HepG2 (cell line): ENCODE measurements at places on chromosomes 12 and 14.

DNA sequence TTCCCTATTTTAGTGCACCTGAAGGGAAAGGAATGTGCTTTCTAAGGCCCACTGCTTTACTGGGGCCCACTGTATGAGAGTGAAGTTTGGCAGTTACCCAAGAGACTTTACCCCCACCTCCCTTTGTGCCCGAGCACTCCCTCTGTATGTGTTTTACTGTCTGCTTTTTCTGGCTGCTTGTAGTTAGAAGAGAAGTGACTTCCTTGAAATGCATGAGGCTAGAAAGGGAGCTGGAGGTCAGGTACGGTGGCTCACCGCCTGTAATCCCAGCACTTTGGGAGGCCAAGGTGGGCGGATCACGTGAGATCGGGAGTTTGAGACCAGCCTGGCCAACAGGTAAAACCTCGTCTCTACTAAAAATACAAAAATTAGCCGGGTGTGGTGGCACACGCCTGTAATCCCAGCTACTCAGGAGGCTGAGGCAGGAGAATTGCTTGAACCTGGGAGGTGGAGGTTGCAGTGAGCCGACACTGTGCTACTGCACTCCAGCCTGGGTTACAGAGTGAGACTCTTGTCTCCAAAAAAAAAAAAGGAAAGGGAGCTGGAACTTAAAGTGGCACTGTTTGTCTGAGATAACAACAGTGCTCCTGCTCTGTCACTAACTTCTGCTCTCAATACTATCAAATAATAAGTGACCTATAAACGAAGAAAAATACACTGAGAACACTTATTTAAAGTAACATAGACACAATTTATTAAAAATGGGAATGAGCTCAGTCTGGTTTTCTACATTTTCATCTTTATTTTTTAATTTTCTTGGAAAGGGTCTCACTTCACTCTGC is 5.8 kb downstream of the TRIP11 start:
- peak; percentile 35 for DNase-seq

- DNase-seq: peak; percentile 56
These were observed 14.4 kb downstream of the RASSF9 start for GRCh38 chr12:85821759-85822158.

- DNase-seq: no peak
These were observed 49.4 kb upstream of the RIN3 start for GRCh38 chr14:92464156-92464555.

- no peak for DNase-seq
These were observed 30.6 kb downstream of the CLECL1 start for GRCh38 chr12:9702255-9702654.

- DNase-seq: no peak
These were observed 673 bp downstream of the BEGAIN start for GRCh38 chr14:100586403-100587085.

GRCh38 chr12:30814295-30814655 is 59.5 kb upstream of the CAPRIN2 start:
- DNase-seq: no peak

DNA sequence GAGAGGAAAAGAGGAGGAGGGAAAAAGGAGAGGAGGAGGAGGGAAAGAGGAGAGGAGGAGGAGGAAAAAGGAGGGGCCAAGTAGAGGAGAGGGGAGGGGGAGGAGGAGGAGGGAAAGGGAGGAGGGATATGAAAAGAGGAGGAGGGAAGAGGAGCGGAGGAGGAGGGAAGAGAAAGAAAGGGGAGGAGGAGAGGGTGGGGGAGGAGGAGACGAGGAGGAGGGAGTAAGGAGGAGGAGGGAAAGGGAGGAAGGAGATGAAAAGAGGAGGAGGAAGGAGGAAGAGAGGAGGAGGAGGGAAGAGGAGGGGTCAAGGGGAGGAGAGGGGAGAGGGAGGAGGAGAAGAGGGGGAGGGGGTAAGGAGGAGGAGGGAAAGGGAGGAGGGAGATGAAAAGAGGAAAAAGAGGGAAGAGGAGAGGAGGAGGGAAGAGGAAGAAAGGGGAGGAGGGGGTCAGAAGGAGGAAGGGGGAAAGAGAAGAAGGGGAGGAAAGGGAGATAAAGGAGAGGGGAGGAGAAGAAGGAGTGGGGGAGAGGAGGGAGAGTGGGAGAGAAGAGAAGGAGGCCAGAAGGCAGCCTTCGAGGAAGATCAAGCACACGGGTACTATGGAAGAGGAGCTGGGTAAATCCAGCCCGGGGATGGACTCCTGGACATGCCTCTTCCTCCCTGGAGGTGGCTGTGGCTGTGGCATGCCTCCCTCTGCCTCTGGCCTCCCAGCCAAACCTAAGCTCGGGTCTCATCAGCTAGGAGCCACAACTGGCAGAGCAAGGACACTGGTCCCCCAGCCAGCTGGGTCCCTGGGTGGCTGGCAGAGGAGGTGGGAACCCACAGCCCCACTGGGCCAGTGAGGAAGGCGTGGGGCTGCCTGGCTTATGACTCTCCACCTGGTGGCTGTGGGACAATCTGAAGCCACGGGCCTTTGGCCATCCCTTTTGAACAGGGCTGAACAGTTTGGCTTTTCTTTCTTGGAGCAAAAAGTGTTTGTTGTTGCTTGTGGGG is 3.0 kb upstream of the CMKLR1 start:
- DNase-seq: no peak

- DNase-seq: no peak
These were observed 94.2 kb downstream of the ETV6 start for GRCh38 chr12:11743423-11744409.

DNA sequence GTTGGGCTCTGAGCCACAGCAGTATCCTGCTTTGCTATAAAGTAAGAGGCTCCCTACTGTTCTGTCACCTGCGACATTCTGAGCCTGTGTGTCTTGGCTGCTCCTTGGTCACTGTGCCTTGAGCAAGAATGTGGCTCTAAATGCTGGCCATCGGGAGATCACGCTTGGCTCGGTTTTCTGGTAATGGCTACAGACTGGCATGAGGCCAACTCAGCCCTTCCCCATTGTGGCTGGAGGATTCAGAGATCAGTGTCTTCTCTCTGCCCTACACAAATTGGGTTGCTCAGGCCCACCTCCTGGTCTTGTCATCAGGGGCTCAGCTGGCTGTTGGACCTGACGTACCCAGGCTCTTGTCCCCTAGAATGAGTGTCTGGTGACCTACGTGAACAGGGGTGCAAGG is 94.5 kb downstream of the PLXNC1 start:
- no peak for DNase-seq

GRCh38 chr12:18992336-18992735 is 137.2 kb upstream of the PLEKHA5 start:
- DNase-seq: no peak

- DNase-seq: no peak
These were observed 679 bp upstream of the SAV1 start for GRCh38 chr14:50668826-50669143.

GRCh38 chr12:113347892-113348291 is 10.5 kb upstream of the PLBD2 start:
- DNase-seq: no peak

- DNase-seq: no peak
These were observed 500.4 kb downstream of the GALC start for GRCh38 chr14:87492561-87492960.

GRCh38 chr12:66188584-66189485 is at the start of gene IRAK3:
Gene IRAK3, plus strand, starts transcription at chr12:66189214. Its CDS starts 86 bp downstream, at chr12:66189300.
- DNase-seq: no peak

GRCh38 chr14:65517635-65518542 is 105.4 kb downstream of the FUT8 start:
- no peak for DNase-seq

DNA sequence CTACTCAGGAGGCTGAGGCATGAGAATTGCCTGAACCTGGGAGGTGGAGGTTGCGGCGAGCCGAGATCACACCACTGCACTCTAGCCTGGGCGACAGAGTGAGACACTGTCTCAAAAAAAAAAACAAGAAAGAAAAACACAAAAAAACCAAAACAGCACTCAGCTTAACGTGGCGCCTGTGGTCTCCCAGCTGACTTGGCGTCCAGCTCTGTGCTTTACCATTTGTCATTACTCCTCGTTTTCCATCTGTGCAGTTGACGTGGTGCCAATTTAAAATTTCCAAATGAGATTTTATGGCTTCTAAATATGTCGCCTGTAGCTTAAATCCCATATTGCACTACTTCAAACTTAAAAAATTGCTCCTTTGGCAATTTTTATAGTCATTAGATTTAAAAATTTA is 2.0 kb downstream of the MGP start:
- DNase-seq: no peak

DNA sequence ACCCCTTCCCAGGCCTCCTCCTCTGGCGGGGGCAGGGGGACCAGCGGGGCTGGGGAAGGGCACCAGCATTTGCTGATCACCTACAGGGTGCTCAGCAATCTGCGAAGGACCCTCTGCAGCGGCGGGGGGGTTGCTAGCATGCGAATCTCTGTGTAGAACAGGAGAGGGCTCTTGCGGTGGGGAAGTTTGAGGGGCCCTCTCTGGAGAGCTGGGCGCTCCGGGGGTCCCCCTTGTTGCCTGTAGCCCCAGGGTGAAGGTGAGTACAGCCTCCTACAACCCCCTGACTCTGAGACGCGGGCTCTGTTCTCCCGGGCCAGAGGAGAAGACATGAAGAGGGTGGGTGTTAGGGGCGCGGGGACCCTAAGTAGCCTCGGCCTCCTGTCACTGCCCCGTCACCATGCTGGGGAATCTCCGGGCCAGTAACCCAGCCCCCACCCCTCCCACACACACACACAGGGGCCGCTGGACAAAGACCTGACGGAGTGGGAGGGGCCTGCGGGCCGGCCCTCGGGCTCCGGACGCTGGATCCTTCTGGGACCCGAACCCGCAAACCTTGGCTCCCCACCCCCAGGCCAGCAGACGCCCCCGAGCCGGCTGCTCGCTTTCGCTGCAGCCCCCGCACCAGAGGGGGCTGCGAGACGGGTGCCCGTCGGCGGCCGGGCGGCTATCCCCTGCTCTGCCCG is 734 bp downstream of the FIGNL2 start:
- no peak for DNase-seq

- DNase-seq: peak; percentile 31
These were observed 495 bp downstream of the ADIPOR2 start for GRCh38 chr12:1691123-1692007.
